Muscle of leg (tissue), 16 donors: ENCODE measurements at places on chromosomes 4 and X. TPM values are rescaled to one million over a fixed set of nuclear protein-coding genes. Genes with fewer than 3 reads are reported as not detected.

DNA sequence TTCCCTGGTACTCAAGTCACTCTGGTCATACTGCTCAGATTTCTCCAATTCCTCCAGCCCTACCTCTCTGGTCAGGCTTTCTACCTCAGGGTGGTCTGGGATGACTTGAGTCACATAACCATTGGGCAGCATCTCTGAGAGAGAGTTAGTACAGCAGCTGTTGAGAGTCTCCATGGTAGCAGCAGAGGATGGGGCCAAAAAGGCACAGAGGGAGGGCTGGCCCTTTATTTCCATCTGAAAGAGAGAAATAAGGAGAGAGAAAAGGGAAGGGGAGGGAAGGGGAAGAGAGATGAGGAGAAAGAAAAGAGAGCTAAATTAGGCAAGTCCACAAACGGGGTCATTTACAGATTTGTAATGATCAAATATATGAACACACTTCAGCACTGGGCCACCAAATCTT, 149.1 kb upstream of the ARHGEF9 start:
- no peak overlapping the region for H3K27ac ChIP-seq
- no peak for DNase-seq
- H3K4me3 ChIP-seq: no peak overlapping the region

Gene DUSP21
- not detected for total RNA-seq

Gene SORBS2
- total RNA-seq: 17.7 TPM

Gene ATP8A1
- 8.6 TPM for total RNA-seq

DNA sequence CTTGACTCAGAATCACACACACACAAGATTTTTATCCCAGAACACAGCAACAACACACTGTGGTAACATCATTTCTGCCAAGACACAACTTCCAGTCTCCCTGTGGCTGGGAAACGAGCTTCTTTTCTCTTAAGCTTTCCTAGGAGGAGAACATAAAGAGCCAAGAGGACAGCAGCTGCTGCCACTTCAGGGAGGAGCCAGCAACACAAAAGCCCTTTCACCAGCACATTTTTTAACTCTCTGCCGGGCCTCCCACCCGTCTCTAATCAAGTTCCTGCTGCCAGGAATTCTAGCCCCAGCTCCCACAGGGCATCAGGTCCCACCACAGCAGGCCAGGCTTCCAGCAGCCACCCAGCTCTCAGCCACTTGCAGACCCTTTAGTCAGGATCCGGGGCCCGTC, 22.4 kb downstream of the FAT1 start:
- peak overlapping the region; percentile 86 for H3K27ac ChIP-seq
- H3K4me3 ChIP-seq: no peak overlapping the region
- H3K27me3 ChIP-seq: no peaks in the 10 kb centered on the region
- peaks cover 30% of the 10 kb centered on the region for H3K4me1 ChIP-seq
- H3K36me3 ChIP-seq: peaks cover 15% of the 10 kb centered on the region

DNA sequence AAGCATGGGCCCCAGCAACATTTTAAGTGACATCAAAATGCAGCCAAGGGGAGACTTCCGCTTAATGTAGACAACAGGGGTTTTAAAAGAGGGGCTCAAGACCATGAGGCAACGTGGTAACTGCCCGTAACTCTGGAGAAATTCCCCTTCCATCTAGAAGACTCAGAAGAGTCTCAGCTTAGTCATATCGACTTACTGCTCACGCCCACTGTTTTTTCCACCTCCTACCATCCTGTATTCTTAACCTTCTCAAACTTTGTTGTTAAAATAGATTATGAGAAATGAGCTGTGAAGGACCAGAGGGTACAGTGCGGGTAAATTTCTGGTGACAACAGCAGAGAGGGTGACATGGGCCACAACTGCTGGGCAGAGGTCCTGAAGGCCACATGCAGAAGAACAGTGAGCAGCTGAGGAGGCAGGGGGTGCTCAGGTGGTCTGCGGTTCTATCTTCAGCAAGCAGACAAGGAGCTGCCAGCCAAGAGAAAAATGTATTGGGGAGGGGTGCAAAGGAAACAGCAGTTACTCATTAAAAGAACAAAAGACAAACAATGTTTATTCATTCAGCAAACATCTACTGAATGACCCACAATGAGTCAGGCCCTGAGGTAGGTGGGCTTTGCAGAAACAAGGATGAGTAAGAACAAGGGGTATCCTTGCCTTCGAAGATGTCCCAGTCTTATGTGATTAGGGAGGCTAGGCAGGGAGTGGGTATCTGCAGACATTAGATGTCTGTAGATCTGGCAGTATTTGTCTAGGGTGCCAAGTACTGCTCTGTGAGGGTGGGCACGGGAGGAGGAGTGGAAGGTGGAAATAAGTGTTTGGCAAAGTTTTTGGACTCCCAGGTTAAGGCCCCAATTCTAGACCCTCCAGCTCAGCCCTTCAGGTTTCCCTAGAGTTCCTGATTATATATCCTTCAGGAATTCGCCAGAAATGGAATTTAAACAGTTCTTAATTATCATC, 175.3 kb downstream of the TSPAN5 start:
- H3K27me3 ChIP-seq: no peaks in the 10 kb centered on the region
- DNase-seq: no peak
- H3K4me1 ChIP-seq: peaks cover 6% of the 10 kb centered on the region

GRCh38 chr4:86791126-86791525, 58.1 kb downstream of the SLC10A6 start:
- no peak overlapping the region for H3K4me3 ChIP-seq
- no peak overlapping the region for H3K27ac ChIP-seq
- H3K27me3 ChIP-seq: no peaks in the 10 kb centered on the region
- H3K36me3 ChIP-seq: no peaks in the 10 kb centered on the region
- no peaks in the 10 kb centered on the region for H3K4me1 ChIP-seq

Gene TLL1
- total RNA-seq: 3.9 TPM

- no peak overlapping the region for H3K27ac ChIP-seq
- no peaks in the 10 kb centered on the region for H3K4me1 ChIP-seq
- no peak overlapping the region for H3K4me3 ChIP-seq
- peaks cover 2% of the 10 kb centered on the region for H3K36me3 ChIP-seq
- H3K27me3 ChIP-seq: no peaks in the 10 kb centered on the region
Measured at GRCh38 chr4:77959566-77960338, 97.1 kb downstream of the MRPL1 start.

GRCh38 chrX:56812515-56813105, 83.6 kb downstream of the NBDY start:
- H3K27me3 ChIP-seq: peaks cover 22% of the 10 kb centered on the region
- H3K27ac ChIP-seq: no peak overlapping the region

DNA sequence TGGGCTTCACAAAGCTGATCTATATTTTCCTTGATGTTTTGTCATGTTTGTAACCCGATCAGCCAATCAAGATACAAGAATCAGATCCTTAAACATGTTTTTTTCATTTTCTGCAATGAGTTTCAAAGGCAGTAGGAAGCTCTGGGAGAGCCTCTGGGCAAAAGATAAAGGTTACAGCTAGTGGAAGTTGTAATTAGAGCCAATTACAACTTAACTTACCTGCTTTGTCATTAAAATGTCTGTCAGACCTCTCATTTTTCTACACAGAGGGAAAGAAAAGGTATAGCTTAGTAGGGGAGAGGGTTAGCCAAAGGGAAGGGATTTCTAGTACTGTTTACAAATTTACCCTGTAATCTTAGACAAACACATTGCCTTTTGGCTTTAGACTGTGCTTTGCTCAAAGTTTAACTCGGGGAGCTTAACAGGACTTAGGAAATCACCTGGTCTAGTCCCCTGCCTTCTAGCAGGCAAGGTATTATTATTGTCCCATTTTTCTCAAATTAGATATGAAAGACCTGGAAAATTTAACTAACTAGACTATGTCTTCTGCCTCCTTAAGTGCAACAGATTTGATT, 55.8 kb downstream of the FGF16 start:
- no peaks in the 10 kb centered on the region for H3K36me3 ChIP-seq
- no peaks in the 10 kb centered on the region for H3K4me1 ChIP-seq
- H3K4me3 ChIP-seq: no peak overlapping the region
- no peaks in the 10 kb centered on the region for H3K27me3 ChIP-seq

GRCh38 chr4:5707778-5708448, 446 bp downstream of the EVC2 start:
- peaks cover 47% of the 10 kb centered on the region for H3K4me1 ChIP-seq
- H3K27ac ChIP-seq: peak overlapping the region; percentile 88
- H3K27me3 ChIP-seq: peaks cover 13% of the 10 kb centered on the region
- peak overlapping the region; percentile 71 for H3K4me3 ChIP-seq

GRCh38 chr4:8435656-8436121, 4.8 kb downstream of the ACOX3 start:
- peak overlapping the region; percentile 0 for H3K27ac ChIP-seq
- DNase-seq: peak; percentile 36
- H3K27me3 ChIP-seq: no peaks in the 10 kb centered on the region
- no peaks in the 10 kb centered on the region for H3K36me3 ChIP-seq
- no peak overlapping the region for H3K4me3 ChIP-seq

DNA sequence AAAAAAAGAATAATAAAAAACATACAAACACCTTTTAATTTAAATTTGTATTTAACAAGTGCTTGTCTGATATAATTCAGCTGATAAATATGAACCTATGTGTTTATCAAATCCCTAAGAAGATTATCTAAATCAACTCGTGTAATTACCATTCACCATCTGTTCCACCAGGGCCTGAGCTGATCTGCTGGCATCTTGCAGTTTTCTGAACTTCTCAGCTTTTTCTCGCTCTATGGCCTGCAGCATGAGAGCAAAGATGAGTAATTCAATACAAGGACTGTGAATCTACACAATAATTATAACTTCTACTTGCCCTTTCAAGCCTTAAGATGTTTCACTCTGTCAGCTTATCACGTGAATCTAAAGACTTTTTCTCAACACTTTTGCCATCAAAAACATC, 709.7 kb downstream of the DMD start:
- H3K4me1 ChIP-seq: no peaks in the 10 kb centered on the region
- DNase-seq: no peak
- no peaks in the 10 kb centered on the region for H3K27me3 ChIP-seq
- no peak overlapping the region for H3K4me3 ChIP-seq
- H3K36me3 ChIP-seq: no peaks in the 10 kb centered on the region

GRCh38 chr4:118917582-118917981, 28.9 kb downstream of the SYNPO2 start:
- H3K27me3 ChIP-seq: no peaks in the 10 kb centered on the region
- DNase-seq: no peak
- no peaks in the 10 kb centered on the region for H3K36me3 ChIP-seq
- no peak overlapping the region for H3K4me3 ChIP-seq

GRCh38 chrX:9569876-9570301, 105.0 kb downstream of the TBL1X start:
- DNase-seq: peak; percentile 69
- peaks cover 21% of the 10 kb centered on the region for H3K27me3 ChIP-seq
- no peaks in the 10 kb centered on the region for H3K36me3 ChIP-seq
- peak overlapping the region; percentile 35 for H3K27ac ChIP-seq

GRCh38 chr4:102789317-102789717, 28.5 kb upstream of the MANBA start:
- no peak overlapping the region for H3K27ac ChIP-seq
- peaks cover 11% of the 10 kb centered on the region for H3K36me3 ChIP-seq
- peak; percentile 31 for DNase-seq

DNA sequence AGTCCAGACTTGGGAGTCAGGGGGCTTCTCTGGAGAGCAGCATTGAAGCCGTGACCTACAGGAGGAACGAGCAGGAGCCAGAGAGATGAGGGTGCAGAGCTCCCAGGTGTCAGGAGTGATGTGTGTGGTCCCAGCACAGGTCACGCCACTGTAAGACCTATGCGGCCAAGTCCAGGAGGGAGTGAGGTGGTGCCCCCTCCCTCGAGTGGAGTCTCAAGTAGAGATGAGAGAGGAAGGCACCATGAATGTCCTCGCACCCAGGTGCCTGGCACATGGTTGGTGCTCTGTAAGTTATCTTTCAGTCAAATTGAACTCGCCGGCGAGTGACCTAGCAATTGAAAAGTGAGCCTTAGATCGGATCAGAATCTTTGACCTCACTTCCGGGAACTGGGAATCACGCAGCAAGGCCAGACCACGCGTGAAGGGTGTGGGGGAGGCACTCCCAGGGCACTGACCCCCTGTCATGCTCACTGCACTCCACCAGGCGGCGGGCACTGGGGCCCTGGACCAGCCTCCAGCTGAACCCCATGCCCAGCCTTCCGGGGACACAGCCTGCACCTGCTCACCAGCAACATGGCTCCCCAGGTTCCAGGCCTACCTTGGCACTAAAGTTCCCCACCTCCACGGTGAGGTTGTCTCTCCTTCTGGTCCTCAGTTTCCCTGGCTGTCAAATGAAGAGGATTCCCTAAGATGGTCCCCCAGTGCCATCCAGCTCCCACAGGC, 127.4 kb downstream of the HMX1 start:
- no peak for DNase-seq
- no peak overlapping the region for H3K4me3 ChIP-seq
- H3K36me3 ChIP-seq: no peaks in the 10 kb centered on the region
- H3K4me1 ChIP-seq: no peaks in the 10 kb centered on the region

Gene PHOX2B
- total RNA-seq: not detected

Gene RRH
- total RNA-seq: 0.18 TPM

DNA sequence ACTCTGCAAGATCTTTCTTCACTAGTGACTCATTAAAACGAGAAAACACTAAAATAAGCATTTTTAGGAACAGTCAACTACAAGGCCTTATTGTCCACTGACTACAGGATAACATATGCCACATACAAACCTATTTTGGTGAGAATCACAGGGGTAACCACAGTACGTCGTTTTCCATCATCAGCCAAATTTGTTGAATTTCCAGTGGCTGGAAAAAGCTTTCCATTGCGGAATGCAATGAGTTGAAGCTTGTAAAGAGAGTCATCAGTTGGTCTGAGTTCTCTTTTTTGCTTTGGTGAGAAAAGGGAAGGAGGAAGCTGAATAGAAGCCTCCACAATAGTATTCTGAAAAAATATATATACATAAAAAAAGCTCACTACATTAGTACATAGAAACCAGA, 102.4 kb downstream of the ADGRA3 start:
- H3K36me3 ChIP-seq: peaks cover 3% of the 10 kb centered on the region
- no peaks in the 10 kb centered on the region for H3K27me3 ChIP-seq
- H3K27ac ChIP-seq: no peak overlapping the region
- H3K4me3 ChIP-seq: no peak overlapping the region

DNA sequence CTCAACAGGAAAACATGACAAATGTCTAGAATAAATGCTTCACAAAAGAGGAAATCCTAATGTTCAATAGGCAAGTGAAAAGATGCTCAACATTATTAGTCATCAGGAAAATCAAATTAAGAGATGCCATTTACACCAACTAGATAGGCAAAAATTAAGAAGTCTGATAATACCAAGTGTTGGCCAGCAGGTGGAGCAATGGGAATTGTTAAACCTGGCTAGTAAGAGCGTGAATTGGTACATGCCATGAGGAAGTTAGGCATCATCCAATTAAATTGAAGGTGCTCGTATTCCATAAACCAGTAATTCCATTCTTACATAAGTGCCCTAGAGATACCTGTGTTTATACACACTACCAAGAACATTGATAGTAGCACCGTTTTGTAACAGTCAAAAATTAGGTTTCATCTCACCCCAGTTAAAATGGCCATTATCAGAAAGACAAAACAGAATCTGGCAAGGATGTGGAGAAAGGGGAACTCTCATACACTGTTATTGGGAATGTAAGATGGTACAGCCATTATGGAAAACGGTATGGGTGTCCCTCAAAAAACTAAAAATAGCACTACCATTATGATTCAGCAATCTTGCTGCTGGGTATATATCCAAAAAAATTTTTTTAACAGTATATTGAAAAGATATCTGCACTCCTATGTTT, 14.0 kb upstream of the ZCCHC18 start:
- H3K36me3 ChIP-seq: no peaks in the 10 kb centered on the region
- H3K4me1 ChIP-seq: no peaks in the 10 kb centered on the region
- H3K4me3 ChIP-seq: no peak overlapping the region
- H3K27me3 ChIP-seq: peaks cover 10% of the 10 kb centered on the region

- H3K4me1 ChIP-seq: no peaks in the 10 kb centered on the region
- H3K27me3 ChIP-seq: no peaks in the 10 kb centered on the region
- H3K4me3 ChIP-seq: no peak overlapping the region
- DNase-seq: no peak
- H3K36me3 ChIP-seq: no peaks in the 10 kb centered on the region
Measured at GRCh38 chr4:162782778-162783525, 383.7 kb downstream of the NAF1 start.
